ENCODE measurements at places on chromosomes 7 and 10. TPM values are rescaled to one million over a fixed set of nuclear protein-coding genes. Genes with fewer than 3 reads are reported as not detected.

DNA sequence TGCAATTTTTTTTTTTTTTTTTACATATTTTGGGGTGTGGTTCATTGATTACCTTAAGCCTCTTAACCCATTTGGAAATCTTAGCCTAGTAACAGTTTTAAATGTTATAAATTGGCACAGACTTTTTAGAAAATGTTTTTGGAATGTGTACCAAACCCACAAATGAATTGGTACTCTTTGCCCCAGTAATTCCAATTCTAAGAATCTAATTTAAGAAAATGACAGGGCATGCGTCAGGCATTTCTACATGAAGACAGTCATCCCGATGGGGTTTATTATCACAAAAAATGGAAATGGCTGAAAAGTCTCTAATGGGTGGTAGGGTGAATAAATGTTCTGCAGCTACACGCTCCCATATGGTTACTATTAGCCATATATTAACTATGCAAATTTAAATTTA lies 54.9 kb downstream of the ITIH5 start:
- no peak for DNase-seq

DNA sequence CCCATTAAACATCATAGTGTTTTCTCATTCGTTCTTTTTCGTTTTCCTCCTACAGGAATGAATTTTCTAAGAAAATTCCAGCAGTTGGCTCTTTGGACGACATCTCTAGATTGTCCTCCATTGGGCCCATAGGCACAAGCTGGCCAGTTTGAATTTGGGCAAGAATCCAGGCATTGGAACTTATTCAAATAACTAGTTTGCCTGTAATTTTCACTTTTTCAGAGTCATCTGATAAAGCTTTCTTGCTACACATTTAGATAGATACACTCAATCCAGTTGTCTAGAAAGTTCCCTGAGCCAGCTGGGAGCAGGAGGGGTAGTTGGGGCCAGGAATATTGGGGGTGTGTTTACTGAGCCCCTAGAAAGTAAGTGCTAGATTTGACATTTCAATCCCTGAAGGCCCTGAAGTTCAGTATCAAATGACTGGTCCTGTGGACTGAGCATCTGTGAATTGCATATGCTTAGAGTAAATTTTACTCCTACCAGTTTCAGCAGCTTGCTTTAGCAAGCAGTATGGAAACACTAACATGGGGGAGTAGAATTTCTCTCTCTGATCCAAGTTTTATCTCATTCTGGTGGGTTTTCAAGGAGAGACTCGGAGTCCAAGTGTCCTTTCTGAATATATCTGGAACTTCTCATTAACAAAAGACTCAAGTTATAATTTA lies 5.2 kb downstream of the EGFR start:
- no peak for DNase-seq

GRCh38 chr10:75230600-75231038 lies 5.1 kb downstream of the COMTD1 start:
- peak; percentile 84 for DNase-seq

CLDN12 gene
- total RNA-seq = 24.1 TPM

RSPH10B2 gene
- not detected for total RNA-seq

MEST gene
- total RNA-seq = 5.6 TPM

- DNase-seq = no peak
Measured at GRCh38 chr7:18306696-18307095, 188.9 kb upstream of the HDAC9 start.

DNA sequence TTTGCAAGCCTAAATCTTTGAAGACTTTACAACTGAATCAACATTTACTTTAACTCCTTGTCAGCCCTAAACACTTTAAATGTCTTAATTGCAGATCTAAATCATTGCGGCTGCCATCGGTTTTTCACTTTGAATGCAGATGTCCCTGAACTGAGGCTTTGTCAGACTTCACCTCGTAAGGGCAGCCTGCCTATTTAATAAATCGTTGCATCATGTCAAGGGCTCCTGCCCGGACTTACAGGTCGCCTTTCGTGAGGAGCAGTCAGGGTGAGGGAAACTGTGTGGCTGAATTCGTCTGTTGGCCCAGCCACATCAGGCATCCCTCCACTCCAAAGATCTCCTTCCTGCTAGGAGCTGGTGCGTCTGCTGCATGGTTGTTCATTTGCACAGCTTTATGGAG lies 368.2 kb upstream of the NPVF start:
- no peak for DNase-seq

GRCh38 chr10:8539056-8539455 lies 484.6 kb downstream of the GATA3 start:
- DNase-seq = no peak

GRCh38 chr7:106022193-106022821 lies 59.2 kb downstream of the CDHR3 start:
- no peak for DNase-seq

DNA sequence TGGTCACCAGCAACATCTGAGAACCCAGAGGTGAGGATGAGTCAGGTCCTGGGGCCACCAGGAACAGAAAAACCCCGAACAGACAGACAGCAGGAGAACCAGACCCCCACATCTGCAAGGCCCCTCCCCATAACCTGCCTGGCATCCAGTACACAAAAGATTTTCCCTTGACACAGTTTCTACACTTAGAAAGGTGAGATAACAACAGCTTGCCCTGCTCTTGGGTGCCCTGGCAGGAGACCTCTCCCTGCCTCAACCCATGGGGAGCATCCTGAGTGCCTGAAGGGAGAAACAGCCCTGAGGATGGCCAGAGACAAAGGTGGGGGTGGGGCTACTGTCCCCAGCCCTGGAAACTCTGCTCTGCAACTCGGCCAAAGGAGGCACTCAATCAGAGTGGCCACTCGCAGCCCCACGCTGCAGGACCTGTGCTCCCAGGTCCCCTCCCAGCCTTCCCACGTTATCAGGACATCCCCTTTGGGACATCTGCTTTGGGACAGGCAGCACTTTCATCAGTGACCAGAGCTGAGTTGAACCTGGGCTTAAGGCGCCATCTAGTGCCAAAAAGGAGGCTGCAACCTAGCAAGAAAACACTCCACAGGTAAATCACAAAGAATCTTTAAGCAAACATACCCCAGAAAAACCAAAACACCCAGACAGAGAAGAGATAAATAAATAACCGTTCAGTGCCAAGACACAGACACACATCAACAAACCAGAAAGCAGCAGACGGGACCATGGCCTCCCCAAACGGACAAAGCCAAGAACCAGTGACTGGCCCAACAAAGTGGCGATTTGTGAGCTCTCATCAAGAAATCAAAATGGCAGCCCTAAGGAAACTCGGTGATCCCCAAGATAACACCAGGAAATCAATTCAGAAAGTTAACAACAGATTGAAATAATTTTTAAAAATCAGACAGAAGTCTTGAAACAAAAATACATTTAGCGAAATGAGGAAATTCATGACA lies 233.7 kb downstream of the PTPRN2 start:
- DNase-seq = no peak

GRCh38 chr10:22599048-22599561 lies 115.3 kb downstream of the PIP4K2A start:
- no peak for DNase-seq

DNA sequence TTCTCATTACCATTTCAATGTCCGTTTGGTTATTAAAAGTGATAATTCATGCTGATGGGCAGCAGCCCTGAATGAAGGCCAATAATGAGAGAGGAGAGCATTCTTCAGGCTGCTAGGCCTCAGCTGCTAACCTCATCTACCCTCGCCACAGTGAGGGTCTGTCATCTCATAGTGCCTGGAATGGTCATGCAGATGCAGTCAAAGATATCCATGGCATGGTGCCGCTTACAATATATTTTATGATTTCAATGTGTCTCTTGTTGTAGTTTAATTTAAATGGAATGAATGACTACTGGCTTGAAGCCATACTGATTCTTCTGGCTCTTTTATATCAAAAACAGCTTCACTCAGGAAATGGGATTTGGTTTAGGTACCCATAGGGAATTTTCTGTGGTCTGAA lies 126.9 kb downstream of the SLC16A9 start:
- DNase-seq = no peak

- DNase-seq = no peak
Measured at GRCh38 chr10:117980216-117980615, 66.5 kb downstream of the RAB11FIP2 start.

DNA sequence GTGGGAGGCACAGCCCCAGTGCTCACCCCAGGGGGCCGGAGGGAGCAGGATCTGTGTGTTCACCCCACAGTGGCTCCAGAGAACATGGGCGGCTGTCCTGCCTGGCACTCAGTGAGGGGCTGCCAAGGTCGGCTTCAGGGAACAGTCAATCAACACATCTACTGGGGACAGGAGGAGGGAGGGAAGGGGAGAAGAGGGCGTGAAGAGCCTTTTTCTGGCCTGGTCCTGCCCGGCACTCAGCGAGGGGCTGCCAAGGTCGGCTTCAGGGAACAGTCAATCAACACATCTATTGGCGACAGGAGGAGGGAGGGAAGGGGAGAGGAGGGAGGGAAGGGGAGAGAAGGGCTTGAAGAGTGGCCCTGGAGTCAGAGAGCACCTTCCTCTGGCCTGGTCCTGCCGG lies 184.9 kb downstream of the ADARB2 start:
- no peak for DNase-seq

PDZD7 gene
- 1.1 TPM for total RNA-seq

PHKG1 gene
- 10.9 TPM for total RNA-seq

GRCh38 chr7:21330462-21331178 lies 97.3 kb upstream of the SP4 start:
- DNase-seq = no peak

CD36 gene
- 94.8 TPM for total RNA-seq

ZP3 gene
- 1.6 TPM for total RNA-seq

TCAF2 gene
- total RNA-seq = 6.1 TPM

- DNase-seq = no peak
Measured at GRCh38 chr10:42990016-42990720, 86.7 kb upstream of the RET start.

- DNase-seq = no peak
Measured at GRCh38 chr7:44519546-44519945, 21.6 kb downstream of the NPC1L1 start.

GRCh38 chr10:18424200-18424599 lies 227.2 kb downstream of the NSUN6 start:
- no peak for DNase-seq

DNA sequence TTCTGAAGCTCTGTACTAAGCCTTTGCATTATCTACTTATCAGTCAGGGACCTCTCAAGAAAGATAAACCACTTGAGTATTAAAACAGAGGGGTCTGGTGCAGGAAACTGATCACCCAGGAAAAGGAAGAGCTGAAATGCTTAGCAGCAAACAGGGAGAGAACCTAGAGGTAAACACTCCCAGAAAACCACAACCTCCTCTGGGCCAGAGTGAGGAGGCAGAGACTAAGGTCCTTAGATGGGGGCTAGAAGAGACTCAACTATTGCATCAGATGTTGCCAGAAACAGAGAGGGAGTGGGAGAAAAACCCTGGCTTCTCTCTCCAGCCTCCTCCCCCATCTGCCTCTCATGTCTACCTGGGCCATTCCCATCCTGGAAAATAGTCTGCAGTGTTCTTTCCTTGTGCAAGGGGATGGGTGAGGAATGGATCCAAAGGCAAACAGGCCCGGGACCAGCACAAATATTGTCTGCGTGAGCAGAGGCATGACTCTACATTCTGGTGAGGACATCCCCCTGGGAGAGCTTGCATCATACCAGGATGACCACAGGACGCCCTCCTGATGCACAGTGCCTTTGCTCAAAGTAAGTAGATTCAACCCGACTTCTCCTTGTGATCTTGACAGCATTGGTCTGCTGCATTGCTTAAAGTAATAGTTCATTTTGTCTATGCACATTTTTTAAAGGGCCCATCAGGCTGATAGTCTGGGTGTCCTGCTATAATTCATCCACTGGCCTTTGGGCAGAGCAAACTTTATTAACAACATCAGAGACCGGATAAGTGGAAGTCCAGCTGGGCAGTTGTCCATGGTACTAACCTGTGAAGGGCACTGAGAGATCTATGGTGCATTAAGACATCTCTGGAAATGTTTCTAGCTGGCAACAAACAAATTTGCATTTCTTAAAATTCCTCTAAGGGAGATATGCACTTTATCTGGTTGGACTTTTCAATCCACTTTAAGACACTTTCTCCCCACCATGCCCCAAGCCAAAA lies 22.4 kb upstream of the ODAD2 start:
- DNase-seq = no peak

- DNase-seq = no peak
Measured at GRCh38 chr7:158820656-158821055, 8.7 kb downstream of the ESYT2 start.

SPDYE2B gene
- not detected for total RNA-seq

PMS2 gene
- total RNA-seq = 8.4 TPM

GRCh38 chr10:17758200-17758599 lies 6.2 kb downstream of the TMEM236 start:
- DNase-seq = no peak

DNA sequence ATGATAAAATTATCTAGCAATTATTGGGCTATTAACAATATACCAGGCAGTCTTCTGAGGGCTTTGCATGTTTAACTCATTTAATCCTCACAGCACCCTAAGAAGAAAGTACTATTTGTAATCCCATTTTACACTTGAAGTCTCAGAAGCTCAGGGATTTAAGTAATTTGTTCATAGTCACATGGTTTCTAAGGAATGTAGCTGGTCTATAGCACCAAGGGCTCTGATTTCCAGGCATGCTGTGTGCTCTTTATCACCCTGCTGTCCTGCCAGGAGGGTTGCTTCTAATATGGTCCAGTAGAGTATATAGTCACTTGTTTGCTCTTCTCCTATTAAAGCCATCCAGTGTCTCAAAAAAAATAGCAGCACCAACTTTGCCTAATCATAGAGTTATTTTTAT lies 417.2 kb downstream of the PLXDC2 start:
- DNase-seq = no peak

CHST12 gene
- 18.7 TPM for total RNA-seq

DNA sequence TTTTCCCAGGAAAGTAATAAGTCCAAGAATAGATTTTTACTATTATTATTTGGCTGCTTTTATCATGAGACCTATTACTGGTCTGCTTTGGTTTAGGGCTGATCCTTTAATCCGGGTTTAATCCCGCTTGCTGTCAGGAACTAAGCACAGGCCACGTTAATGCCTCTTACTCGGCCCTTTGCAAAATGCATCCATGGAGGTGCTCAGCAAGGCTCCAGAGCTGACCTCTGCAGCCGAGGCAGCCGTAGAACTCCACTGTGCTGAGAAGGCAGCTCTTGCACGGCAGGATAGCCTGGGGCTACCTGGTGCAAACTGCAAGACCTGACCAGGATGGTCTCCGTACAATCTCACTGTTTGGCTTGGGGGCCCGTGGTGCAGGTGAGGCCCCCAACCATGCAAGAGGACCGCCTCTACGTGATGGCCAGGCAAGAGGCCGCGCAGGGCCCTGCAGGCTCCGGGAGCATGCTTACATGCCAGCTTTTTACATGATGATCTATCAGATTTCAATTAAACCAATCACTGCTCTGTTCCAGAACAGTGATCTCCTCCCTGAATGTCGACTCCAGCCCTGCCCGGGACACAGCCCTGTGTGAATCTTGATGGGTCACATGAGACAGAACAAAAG lies 10.4 kb upstream of the CALML3 start:
- DNase-seq = no peak

DGKB gene
- total RNA-seq = 0.56 TPM

CFAP43 gene
- total RNA-seq = not detected

NXPH1 gene
- not detected for total RNA-seq

MYH16 gene
- total RNA-seq = not detected

DNA sequence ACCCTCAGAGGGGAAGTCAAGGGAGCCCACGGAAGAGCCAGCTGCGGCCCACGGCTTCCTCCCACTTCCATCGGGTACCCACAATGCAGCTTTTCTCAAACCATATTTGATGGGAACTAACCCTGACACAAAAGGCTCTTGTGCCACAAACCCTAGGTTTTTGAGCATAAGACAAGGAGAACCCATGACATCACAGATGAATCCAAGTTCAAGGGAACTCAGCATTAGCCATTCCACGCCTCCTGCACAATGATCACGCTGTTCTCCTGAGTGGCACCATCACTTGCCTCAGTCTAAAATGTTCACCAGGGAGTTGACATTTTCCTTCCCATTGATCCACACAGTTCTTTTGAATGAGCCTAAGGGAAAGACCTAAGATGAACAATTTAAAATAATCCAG lies 70.4 kb downstream of the ITIH5 start:
- no peak for DNase-seq
